ENCODE measurements at places on chromosomes 7 and 10.

DNA sequence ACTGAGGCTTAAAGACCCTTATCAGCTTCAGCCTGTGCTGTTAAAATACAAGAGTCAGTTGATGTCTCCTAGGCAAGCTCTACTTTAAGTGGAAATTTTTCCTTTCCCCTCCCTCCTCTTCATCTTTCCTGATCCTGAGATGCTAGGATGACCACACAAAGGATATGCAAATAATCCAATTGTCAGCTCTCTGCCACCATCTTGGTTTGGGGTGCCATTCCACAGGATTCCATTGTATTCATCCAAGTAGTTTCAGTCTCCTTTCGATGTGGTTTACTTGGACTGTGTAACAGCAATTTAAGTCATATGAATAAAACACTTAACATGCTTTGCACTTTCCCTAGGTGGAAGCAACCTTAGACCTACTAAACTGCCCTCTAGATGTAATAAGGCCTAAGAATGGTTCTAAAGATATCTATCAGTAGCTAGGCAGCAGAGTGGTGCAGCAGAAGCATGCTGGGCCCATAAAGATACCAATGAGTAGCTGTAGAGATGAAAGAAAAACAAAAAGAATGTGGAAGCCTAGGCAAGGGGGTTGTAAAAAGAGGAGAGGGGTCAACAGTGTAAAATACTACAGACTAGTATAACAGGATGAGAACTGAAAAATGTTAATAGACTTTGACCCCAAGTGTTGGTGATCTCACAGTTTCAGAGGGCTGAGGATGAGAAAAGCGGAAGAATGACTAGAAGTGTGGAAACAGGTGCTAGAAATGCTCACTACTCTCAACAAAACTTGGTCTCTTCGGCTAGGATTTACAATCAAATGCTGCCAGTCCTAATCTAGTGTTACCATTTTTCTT lies 2.4 kb upstream of the CFAP69 start:
- DNase-seq, result no peak

DNA sequence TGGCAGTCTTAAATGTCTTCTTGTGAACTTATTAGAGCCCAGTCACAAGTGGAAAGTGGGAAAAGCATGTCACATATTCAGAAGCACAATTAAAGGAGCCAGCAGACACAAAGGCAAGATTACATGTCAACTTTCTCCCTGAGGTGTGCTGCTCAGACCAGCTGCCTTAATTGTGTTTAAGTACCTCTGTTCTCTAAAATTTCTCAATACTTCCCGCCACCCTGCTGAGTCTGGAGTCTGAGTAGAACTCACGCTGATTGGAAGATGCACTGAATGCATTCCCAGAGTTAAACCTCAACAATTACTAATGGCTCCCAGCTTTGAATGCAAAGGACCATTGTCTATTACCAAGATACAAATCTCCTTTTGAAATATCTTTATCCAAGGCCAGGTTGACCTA lies 166.4 kb upstream of the COBL start:
- no peak for DNase-seq

DNA sequence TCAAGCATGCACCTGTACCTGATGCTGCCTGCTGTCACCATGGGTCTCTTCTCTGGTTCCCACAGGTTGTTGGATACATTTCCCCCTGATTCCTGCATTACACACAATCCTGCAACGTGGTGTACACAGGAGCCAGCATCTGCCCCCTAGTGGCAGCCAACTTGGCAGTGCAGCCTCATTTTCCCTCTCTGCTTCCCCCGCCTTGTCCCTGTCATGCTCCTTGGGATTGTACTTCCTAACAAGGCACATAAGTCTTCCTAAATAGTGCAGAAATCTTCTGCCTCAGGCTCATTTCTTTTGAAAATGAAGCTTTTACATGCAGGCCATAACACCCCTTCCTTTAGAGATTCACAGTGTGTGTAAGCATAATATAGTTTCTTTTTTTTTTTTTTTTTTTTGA lies 387.5 kb downstream of the CCSER2 start:
- DNase-seq, result no peak

GRCh38 chr10:31723106-31723750 lies 205.4 kb downstream of the ARHGAP12 start:
- no peak for DNase-seq

GRCh38 chr7:10845225-10845624 lies 128.4 kb upstream of the PHF14 start:
- DNase-seq, result no peak

DNA sequence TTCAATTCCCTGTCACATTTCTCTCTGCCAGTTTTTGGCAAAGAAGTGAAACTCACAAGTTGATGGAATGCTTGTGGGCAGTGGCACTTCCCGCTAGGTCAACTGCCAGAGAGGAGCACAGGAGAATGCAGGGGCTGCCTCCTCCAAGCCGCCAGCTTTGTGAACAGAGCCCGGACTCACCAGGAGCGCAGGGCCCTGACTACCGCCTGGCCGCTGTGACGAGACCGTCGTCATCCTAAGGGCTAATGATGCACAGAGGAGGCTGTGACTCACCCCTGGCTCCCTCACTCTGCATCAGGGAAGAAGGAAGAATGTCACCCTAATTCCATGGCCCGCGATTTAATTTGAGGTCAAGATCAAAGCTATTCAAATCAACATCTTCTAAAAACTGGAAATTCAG lies 123.9 kb downstream of the TAX1BP1 start:
- DNase-seq, result no peak

DNA sequence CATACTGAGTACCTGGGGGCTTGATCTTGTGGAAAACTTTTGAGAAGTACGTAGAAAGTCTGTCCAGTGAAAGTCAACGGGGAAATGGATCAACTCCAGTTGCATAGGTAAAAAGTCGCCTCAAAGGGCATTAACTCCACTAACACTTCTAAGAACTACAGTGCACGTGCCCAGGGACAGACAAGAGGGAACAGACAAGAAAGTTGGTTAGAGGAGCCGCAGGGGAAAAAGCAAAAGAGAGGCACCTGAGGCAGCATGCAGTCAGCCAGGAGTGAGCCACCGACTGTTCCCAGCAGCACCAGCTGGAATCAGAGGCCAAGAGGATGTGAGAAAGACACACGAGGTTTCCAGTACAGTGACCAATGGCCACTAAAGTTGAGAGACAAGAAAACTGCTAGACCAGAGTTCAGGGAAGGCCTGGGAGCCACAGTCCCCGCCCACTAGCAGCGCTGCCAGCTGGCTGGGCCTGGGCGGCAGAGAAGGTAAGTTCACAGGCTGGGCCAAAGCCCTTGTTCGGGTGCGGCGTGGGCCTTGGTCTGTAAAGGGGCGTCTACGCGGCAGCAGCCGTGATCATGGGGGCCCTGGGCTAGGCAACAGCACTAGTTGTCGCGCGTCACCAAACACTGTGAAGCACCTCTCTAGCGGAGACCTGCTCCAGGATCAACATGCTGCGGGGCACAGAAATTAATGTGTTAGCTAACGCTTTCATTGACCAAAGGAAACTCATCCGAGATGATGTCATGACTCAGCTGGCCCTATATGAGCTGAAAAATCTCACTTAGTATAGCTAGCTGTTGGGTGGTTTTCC lies 14.0 kb downstream of the ITGB1 start:
- DNase-seq, result no peak

- DNase-seq, result peak; percentile 48
These were observed 45.3 kb upstream of the PIK3AP1 start for GRCh38 chr10:96765406-96766240.

DNA sequence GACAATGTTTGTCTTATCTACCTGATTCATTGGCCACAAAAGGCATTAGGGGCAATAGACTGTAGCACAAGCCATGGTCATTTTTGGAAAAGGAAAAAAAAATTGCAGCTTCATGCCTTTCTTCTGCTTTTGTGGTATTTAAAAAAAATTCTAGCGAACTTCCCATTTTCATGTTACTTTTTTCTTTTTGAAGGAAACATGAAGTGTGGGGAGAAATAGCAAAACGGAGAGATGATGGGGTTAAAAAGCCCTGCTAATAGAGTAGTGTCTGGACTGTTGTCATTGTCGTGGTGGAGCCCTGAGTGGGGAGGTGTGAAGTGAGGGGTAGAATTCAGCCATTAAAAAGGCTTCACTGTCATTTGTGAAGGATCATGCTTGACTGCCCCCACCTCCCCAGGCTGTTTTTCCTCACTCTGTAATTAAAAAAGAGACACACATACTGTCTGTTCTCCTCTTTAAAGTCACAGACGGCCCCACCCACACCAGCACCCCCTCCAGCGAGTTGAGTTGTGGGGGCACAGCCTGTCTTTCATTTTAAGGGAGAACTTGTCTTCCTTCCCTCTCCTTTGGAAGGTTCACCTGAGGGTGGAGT lies 272.4 kb downstream of the CREB5 start:
- DNase-seq, result no peak

- DNase-seq, result no peak
These were observed 56.2 kb upstream of the CACUL1 start for GRCh38 chr10:118810796-118811505.

DNA sequence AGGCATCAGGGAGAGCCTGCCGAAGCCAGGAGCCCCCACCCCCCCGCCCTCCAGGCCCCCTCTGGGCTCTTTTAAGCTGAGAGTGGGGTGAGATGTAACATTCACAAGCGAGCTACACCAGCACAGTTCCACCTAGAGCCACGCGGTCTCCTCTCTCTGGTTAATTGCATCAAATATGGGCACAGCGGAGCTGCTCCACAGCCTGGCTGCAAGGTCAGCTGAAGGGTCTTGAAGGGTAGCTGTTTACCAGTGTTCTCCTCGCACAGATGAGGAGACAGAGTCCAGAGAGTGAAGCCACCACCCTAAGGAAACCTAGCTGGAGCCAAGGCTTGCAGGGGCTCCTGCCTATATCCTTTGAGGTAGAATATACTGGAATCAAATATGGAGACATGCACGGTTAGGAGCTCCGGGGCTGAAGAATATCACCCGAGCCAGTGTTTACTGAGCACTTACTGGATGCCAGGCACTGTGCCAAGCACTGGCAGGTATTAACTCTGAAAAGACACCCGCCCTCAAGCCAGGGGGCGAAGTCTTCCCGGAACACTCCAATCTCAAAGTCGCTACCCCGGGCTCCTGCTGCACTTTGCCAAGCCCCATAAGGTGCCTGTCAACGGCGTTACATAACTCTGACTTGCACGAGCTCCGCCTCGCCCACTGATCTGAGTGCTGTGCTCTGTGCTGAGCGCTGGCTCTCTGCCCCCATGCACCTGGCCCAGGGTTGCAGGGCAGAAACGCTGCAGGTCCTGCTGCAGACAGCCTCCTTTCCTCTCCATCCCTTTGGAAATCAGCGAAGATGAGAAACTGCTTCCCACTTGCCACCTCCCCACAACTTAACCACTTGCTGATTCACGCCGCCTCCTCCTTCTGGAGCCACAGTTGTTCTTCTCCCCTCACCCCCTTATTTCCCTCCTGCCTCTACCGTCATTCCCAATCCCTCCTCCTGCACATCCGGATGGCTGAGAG lies 5.4 kb downstream of the CHST15 start:
- no peak for DNase-seq

DNA sequence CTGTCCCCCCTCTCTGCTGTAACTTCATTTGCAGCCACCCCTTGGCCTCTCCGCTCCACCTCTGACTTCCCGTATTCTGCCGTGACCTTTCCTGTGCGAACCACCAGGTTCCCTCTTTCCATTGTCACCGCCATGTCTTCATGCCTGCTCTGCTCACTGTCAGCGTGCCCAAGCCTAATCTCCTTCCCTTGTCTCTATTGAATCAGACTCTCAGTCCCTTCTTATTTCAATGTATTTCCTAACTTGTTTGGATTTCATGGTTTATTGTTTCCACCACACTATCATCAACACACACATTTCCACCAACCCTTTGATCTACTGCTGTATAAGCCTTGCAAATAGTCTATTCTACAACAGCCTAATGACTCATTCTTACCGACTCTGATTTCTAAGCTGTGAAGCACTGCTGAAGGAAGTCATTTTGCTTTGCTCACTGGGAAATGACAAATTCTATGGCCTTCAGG lies 30.0 kb upstream of the INHBA start:
- no peak for DNase-seq

DNA sequence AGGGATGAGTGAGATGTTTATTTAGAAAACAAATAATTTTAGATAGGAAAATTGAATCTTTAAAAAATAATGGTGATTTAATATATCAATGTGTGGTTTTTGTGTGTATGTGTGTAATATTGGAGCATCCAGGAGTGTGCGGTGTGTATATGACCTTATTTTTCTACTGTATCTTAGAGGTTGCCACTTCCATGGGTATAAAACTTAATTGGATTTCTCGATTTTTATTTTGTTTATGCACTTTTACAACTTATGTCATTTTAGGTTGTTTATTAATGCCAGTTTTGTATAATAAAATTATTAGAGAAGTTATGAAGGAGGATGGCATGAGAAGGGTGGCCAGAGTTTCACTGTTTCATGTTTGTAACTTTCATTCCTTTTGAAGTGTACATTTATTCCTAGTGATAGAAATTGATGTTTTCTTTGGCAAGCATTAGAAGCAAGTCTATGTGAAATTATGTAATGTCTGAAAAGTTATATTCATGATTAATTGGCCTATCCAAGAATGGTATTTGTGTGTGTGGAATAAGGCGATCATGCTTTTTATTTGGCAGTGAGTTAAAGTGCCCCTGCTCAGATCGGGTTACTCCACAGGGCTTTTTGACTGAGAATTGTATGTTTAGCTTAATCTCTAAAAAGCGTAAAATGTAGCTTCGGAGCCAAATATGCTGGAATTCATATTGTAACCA lies 110.3 kb downstream of the KAT6B start:
- no peak for DNase-seq

GRCh38 chr7:29642494-29643155 lies 79.0 kb downstream of the PRR15 start:
- DNase-seq, result no peak

GRCh38 chr7:114086537-114086913 lies 167.7 kb upstream of the PPP1R3A start:
- DNase-seq, result no peak

DNA sequence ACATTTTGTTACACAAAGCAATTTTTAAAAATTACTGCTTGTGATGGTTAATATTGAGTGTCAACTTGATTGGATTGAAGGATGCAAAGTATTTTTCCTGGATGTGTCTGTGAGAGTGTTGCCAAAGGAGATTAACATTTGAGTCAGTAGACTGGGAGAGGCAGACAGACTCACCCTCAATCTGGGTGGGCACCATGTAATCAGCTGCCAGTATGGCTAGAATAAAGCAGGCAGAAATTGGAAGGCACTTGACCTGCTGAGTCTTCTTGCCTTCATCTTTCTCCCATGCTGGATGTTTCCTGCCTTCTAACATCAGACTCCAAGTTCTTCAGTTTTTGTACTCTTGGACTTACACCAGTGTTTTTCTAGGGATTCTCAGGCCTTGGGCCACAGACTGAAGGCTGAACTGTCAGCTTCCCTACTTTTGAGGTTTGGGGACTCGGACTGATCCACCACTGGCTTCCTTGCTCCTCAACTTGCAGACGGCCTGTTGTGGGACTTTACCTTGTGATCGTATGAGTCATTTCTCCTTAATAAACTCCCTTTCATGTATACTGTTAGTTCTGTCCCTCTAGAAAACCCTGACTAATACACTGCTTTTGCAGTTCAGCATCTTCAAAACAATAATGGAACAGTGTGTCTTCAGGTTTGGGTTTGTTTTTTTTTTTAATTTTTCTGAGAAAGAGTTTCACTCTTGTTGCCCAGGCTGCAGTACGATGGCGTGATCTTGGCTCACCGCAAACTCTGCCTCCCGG lies 244.1 kb upstream of the SEMA3C start:
- DNase-seq, result no peak

Data from stimulated activated CD4-positive, alpha-beta T cell treated with anti-CD3 and anti-CD28 coated beads, TNF-alpha, amount 100 ng/mL, for 24 hours (primary cell).